ENCODE measurements at places on chromosomes 2 and 18. TPM values are rescaled to one million over a fixed set of nuclear protein-coding genes. Genes with fewer than 3 reads are reported as not detected.

- no peak for DNase-seq
Observed at GRCh38 chr2:170434900-170435621, 257.1 kb downstream of the MYO3B start.

The MC5R gene
- polyA plus RNA-seq, result not detected

GRCh38 chr2:9280224-9280623 is 73.6 kb downstream of the ASAP2 start:
- no peak for DNase-seq

The C2orf81 gene
- 6.8 TPM for polyA plus RNA-seq

GRCh38 chr2:8743261-8743660 is 61.4 kb downstream of the ID2 start:
- no peak for DNase-seq

The NT5C1B gene
- 0.86 TPM for polyA plus RNA-seq

DNA sequence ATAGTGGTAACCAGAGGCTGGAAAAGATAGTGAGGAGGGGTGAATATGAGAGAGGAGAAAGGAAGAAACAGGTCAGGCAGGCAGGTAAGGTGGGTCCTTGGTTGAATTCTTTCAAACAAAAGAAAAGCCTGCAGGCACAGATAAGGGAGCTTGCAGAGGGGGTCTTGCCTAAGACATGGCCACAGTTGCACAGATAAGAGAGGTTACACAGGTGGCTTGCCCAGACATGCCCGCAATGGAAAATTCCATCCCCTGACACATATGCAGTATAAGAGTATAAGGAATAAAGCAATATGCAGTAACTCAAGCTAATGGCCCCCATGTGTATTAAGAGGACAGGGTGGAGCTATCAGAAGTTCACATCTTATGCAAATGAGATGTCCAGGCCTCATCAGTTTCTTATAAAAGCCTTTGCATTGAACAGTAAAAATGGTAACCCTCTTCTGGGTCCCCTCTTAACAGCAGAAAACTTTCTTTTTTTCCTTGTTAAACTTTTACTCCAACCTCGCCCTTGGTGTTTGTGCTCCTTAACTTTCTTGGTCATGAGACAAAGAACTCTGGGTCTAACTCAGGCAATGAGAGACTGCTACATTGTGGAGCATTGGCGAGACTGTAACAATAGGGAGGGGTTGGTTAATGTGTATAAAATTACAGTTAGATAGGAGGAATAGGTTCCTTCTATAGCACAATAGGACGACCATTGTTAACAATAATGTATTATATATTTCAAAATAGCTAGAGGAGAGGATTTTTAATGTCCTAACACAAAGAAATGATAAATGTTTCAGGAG is 764.6 kb downstream of the TSN start:
- no peak for DNase-seq

GRCh38 chr2:196448407-196449079 is 191.0 kb upstream of the CCDC150 start:
- DNase-seq, result no peak

DNA sequence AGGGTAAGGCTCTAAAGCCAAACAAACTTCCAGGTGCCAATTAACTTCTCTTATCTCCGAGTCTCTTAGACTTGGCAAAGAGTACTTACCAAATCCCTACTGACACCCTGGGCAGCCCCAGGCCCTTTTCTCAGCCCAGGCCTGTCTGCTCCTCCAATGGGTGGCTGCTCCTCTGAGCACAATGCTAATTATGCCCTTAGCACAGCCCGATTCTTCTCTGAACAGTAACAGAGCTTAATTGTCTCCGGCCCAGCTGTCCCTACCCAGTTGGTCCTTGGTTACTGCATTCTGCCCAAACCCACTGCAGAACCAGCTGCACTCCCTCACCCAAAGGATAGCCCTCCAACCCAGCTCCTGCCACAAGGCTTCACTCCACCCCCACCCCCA is 110.3 kb downstream of the SMAD7 start:
- no peak for DNase-seq

- DNase-seq, result no peak
Observed at GRCh38 chr18:9206421-9206820, 69.8 kb downstream of the ANKRD12 start.

DNA sequence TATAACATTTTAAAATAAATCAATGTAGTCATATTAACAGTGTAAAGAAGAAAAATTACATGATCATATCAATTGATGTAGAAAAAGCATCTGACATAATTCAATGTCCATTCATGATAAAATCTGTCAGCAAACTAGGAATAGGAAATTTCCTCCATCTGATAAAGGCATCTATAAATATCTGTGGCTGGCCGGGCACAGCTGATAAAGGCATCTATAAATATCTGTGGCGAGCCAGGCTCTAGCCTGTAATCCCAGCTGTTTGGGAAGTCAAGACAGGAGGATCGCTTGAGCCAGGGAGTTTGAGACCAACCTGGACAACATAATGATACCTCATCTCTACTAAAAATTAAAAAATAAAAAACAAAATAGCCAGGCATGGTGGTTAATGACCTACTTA is 18.1 kb upstream of the RANBP2 start:
- DNase-seq, result no peak

The EPB41L3 gene
- 42.0 TPM for polyA plus RNA-seq

DNA sequence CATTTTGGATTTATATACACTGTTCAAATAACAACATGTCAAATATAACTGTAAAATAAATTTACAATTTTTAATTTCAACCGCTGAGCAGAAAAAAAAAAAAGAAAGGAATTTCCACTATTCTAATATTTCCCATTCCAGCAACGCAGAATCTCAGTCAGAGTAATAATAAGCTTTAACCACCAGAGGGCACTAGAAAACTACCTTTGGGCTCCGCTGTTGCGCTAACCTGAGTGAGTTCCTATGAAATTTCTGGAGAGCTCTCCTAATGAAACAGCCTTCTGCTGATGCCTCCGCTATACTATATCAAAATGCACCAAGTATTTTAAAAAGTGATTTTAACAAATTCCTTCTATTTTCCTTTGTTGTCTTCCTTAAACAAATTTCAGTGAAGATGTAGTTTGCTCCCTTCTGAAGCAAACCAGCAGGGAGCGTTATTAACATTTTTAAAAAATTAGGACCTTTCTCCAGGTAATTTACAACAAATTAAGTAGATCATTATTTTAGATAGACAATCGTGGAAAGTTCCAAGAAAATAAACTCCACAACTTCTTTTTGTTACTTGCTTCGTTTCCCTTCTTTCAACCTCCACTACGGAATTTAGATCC is 23.0 kb downstream of the ERMN start:
- DNase-seq, result peak; percentile 46

DNA sequence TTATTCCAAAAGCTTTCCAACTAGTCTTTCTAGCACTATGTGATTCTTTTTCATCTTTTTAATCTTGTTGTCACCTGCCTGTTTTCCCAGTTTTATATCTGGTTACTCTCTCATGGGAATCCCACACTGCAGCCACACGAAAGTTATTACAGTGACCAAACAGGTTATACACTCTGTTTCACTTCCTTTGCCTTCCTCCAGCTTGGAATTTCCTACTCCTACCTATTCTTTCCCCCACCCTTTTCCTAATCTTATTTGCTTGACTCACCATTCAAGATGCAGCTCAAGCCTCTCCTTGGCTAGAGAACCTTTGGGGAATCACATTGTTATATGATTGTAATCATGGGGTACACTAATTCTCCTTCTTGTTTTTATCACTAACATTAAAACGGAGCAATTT is 13.4 kb upstream of the TLK1 start:
- DNase-seq, result no peak

- no peak for DNase-seq
Observed at GRCh38 chr2:228767196-228767595, 503.9 kb downstream of the PID1 start.

- no peak for DNase-seq
Observed at GRCh38 chr18:58578835-58579560, 49.9 kb downstream of the ALPK2 start.

The SLC35F6 gene
- 13.2 TPM for polyA plus RNA-seq

The SLC5A7 gene
- polyA plus RNA-seq, result 2.6 TPM

- no peak for DNase-seq
Observed at GRCh38 chr18:61497422-61497821, 164.2 kb downstream of the CDH20 start.
